ENCODE measurements at places on chromosomes 1 and 21.

DNA sequence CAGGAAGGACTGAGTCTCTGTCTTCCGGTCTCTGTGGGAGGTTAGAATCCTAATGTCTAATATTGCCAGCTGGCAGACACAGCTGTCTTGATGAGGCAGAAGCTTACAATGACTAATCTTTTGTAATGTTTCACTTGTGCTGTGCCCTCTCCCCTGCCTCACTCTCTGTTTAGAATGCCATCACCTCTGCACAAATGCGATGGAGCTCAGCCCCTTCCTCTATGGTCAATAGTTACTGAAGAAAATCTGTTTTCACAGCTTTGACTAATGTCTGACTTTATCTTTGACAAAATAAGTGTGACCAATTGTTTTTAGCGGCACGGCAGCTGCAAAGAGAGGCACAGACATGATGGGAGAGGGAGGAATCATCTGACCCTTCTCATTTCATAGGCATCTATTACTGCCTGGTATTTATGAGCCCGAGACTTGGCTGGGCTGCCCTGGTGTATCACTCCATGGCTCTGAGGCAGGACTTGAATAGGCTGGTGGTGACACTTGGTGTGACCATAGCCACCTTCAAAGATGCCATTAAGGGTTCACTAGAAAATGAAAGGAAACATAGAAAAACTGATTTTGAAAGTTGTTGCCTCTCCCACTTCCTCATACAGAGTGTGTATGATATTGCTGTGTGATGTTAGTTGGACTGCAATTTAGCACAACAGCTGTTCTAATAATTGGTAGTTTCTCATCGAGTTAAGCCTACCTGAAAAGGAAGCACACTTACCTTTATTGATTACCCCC is 163.2 kb upstream of the NBPF11 start:
- H3K36me3 ChIP-seq: no peaks in the 10 kb centered on the region
- no peak overlapping the region for H3K4me3 ChIP-seq
- DNase-seq: no peak
- H3K4me1 ChIP-seq: peaks cover 51% of the 10 kb centered on the region
- H3K27ac ChIP-seq: no peak overlapping the region

DNA sequence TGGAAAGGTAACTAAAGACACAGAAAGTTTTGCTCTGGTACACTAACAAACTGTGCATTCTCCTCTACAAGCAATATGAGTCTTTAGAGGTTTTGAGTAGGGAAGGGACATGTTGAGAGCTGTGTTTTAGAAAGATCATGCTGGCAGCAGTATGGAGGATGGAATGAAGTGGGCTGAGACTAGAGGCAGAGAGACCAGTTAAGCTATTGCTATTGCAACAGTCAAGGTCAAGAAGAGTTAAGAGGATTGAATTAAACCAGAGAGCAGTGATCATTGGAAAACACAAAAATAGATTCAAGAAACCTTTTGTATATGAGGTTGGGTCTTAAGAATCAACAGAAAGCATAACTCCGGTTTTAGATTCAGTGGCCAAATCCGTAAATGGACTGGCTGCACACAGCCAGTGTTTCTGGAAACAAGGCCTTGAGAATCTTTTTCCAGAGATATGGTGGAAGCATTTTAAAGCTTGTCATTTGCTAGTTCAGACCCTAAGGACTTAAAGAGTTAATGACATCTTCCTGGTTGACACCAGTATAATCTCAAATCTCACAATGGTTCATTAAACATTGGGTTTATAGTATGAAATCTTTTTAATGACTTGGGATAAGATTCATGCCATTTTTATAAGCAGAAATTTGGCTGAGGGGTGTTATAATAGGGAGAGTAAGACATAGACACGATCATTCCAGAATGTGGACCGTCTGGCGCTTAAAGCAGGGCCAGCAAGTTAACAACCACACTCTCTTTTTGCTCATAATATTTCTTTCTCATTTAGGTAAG is 177.9 kb downstream of the NR5A2 start:
- no peak for DNase-seq
- peaks cover 10% of the 10 kb centered on the region for H3K27me3 ChIP-seq
- no peak overlapping the region for H3K4me3 ChIP-seq
- no peaks in the 10 kb centered on the region for H3K36me3 ChIP-seq
- H3K4me1 ChIP-seq: no peaks in the 10 kb centered on the region
- H3K27ac ChIP-seq: no peak overlapping the region

DNA sequence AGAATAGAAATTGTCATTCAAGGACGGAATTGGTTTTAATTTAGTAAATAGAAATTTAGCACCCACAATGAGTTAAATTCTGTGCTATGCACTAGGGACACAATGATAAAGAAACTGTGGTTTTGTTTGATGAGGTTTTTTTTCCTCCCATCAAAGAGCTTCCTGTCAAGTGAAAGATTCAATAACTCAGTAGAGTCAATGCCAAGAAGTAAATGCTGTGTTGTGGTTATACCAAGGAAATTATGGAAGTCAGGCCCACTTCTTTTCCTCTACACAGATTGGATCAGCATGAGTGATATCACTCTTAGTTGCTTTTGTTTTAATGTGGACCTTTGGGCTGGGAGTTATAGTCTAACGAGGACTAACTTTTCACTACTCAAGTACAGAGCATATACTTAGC is 1269.6 kb upstream of the ADGRL2 start:
- no peak overlapping the region for H3K27ac ChIP-seq
- no peak for DNase-seq
- peaks cover 4% of the 10 kb centered on the region for H3K4me1 ChIP-seq
- H3K27me3 ChIP-seq: no peaks in the 10 kb centered on the region
- no peak overlapping the region for H3K4me3 ChIP-seq

DNA sequence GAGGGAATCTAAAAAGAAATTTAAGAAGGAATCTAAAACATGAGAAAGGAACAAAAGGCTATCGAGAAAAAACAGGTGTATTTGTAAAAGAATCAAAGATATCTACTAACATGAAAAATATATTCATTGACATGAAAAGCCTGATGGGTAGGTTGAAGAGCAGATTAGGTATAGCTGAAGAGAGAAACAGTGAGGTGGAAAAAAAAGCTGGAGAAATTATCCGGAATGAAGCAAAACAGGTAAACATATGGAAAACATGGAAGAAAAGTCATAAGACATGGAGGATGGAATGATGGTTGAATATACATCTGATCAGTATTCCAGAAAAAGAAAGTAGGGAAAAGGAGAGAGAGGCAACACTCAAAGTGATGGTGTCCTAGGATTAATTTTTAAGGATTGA is 9.6 kb downstream of the EVA1C start:
- H3K4me1 ChIP-seq: no peaks in the 10 kb centered on the region
- H3K4me3 ChIP-seq: no peak overlapping the region
- no peaks in the 10 kb centered on the region for H3K36me3 ChIP-seq
- no peak overlapping the region for H3K27ac ChIP-seq
- no peak for DNase-seq
- peaks cover 3% of the 10 kb centered on the region for H3K27me3 ChIP-seq

DNA sequence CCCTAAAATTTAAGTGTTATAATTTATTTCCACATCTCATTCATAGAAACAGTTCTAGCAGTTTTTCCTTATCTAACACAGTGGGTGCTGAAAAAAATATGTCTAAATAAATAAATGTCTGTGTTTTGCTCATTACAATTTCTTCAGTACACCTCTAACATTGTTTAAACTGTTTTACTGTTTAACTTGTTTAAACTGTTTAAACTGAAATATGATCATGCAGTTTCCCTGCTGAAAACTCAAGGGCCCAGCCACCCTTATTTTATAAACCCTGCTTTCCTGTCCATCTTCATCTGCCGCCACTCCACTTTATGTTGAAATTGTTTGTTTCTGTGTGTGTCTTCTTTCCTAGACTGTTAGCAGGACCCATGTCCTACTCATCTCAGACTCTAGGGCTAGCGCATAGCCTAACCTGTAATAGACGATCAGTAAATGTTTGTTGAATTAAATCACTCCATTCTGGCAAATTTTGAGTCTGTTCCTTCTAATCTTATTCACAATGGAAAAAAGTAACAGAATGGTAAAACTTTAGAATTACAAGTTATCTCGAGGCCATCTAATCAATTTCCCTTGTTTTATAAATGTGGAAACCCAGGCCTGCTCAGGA is 9.4 kb upstream of the PIK3C2B start:
- no peak overlapping the region for H3K4me3 ChIP-seq
- peaks cover 6% of the 10 kb centered on the region for H3K36me3 ChIP-seq
- H3K27ac ChIP-seq: no peak overlapping the region
- H3K4me1 ChIP-seq: peaks cover 50% of the 10 kb centered on the region
- no peak for DNase-seq

GRCh38 chr1:224267925-224268324 is 62.0 kb downstream of the NVL start:
- H3K27me3 ChIP-seq: no peaks in the 10 kb centered on the region
- H3K36me3 ChIP-seq: peaks cover 48% of the 10 kb centered on the region
- H3K4me3 ChIP-seq: no peak overlapping the region
- no peak for DNase-seq

DNA sequence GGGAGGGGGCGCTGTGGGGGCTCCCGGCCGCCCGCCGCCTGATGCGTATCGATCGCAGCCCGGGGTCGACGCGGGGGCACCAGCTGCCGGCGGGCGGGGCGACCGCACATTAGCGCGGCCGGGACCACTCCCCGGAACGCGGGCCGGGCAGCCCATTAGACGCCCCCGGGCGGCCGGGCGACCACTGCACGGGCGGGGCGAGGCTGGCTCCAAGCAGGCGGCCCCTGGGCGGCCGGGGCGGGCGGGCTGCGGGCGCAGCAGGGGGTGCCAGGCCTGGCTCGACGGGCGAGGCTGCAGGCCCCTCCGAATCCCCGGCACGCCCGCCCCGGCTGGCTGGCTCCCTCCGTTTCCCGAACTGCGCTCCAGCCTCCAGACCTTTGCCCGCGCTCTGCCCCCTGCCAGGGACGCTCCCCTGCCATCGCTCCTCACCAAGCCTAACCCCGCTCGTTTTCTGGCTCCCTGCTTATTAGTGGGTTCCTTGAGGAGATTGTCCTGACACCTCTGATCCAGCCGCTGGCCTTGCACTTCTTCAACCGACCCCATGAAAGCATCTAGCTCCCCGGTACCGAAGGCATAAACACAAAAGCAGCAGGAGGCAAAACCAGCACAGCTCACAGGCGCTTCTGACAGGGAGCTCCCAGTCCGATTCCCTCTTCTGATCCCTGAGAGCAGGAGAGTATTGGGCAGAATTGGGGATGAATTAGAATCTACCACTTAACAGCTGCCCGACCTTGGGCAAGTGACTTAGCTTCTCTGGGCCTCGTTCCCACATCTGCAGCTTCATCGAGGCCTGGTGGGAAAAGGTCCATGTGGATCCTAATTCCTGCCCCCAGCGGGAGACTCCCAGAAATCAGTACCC is 92.6 kb upstream of the CASZ1 start:
- no peaks in the 10 kb centered on the region for H3K36me3 ChIP-seq
- H3K4me1 ChIP-seq: no peaks in the 10 kb centered on the region
- no peak overlapping the region for H3K27ac ChIP-seq
- H3K27me3 ChIP-seq: peaks cover 83% of the 10 kb centered on the region

DNA sequence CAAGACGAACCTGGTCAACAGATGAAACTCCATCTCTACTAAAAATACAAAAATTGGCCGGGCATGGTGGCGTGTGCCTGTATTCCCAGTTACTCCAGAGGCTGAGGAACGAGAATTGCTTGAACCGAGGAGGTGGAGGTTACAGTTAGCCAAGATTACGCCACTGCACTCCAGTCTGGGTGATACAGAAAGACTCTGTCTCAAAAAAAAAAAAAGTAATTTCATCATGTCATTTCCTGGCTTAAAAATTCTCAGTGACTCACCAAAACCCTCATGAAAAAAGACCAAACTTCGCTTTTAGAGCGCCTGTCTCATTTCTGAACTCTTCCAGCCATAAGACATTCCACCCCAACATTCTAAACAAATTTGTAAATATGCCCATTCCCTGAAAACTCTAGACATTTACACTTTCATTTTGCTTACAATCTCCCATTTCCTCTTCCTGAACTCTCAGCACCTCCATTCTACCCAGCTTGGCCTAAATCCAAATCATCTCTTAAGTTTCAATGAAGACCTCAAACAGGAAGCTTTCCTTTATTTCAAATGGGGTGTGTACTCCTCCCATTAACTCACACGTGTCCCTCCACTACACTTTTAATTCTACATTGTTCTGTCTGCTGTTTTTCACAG is 50.5 kb upstream of the PRRC2C start:
- H3K36me3 ChIP-seq: no peaks in the 10 kb centered on the region
- H3K27ac ChIP-seq: peak overlapping the region; percentile 76
- no peak for DNase-seq
- H3K27me3 ChIP-seq: peaks cover 14% of the 10 kb centered on the region
- peaks cover 10% of the 10 kb centered on the region for H3K4me1 ChIP-seq

All from activated naive CD4-positive, alpha-beta T cell treated with anti-CD3 and anti-CD28 coated beads, Interleukin-2, amount 10 ng/mL, durations not matched to agents 7 days and 5 days (primary cell).